ENCODE measurements at places on chromosomes 6 and 20.

GRCh38 chr6:14943116-14943515 lies 302.8 kb upstream of the JARID2 start:
- no peak for DNase-seq

DNA sequence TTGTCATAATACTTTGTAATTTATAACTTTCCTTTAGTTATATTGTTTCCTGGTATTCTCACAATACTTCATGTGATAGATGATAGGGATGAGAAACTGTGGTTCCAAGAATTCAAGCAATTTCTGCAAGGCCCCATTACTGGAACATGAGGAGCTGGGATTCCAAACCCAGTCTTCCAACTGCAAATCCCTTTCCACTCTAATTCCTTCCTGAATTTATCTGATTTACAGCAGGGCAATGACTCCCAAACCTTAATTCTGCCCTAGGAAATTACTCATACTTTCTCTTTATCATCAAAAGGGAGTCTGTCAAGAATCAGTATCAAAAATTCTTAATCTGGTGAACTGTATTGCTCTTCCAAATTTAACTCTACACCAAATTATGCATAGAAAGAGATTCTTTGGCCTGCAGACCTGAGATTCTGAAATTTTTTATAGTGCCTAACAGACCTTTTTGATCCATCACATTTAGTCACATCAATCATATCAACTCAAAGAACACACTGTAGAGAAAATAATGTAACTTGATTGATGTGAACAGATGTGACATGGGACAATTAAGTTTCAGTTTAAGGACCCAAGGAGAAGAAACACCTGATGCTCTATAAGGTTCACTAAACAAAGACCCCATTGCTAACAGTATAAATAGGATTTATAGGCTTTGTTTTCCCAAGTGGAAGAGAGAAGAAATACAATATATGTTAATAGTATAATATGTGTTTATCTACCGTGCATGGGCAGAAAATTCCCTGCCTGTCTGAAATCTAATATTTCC lies 41.5 kb upstream of the GJA1 start:
- DNase-seq, result no peak

DNA sequence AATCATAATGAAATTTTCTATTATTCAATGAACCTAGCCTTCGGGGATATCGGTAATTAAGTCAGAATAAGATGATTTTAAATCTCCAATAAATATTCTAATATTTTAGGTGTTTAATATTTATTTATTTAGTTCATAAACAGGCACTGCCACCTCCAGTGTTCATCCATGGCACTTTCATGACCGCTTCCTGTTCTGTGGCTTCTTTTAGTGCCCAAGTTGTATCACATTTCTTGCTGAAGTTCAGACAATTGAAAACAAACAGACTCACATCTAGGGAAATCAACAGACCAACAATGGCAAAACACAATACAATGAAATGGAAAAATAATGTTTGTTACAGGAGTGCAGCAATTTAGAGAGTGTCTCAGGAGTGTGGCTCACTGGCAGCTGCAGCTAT lies 26.0 kb downstream of the HDDC2 start:
- no peak for DNase-seq

DNA sequence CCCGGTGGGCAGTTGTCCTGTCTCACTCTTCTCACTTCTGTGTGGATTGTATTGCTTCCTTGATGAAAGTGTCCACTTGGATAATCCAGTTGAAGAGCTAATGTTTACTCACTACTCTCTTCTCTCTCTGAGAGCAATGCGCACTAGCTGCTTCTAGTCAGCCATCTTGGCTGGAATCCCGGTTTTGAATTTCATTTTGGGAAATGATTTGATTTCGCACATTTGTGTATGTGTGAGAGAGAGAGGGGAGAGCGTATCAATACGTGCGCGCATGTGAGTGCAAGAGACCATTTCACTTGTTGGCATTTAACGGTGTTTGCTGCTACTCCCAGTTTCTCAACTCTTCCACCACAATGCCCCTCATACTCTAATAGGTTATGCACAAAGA lies 67.8 kb downstream of the KLHL32 start:
- no peak for DNase-seq

DNA sequence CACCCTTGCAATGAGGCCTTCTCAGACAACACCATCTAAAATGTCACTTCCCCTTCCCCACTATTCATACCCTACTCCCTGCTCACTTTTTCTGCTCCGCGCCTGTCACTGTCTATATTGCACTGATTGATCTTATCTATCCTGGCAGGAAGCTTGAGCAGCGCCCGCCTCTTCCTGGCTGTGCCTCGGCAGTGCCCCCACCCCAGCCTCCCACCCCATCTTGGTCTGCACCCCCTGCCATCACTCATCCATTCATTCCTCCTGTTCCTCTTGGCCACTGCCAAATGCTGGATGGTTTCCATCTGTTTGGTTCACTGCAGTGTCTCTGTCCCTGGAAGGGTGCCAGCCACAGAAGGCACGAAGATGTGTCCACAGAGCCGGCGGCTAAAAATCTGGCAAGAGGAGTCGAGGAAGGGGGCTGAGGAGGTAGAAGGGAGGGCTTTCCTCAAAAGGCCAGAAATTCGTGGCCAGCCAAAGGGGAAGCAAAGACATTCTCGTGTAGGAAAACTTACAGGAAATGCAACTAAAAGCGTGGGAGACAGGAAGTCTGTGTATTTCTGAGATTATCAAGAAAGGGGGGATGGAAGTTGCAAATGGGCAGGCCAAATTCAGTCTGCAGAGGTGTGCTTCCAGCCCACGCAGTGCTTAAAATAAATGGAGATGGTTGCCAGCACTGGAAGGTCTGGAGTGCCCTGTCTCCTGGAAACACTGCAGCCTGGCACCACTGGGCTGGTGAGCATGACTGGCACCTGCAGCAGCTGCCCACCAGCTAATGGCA lies 27.6 kb downstream of the SYNJ2 start:
- peak; percentile 13 for DNase-seq

- no peak for DNase-seq
These were observed 4.0 kb upstream of the RIPOR3 start for GRCh38 chr20:50695135-50695872.

DNA sequence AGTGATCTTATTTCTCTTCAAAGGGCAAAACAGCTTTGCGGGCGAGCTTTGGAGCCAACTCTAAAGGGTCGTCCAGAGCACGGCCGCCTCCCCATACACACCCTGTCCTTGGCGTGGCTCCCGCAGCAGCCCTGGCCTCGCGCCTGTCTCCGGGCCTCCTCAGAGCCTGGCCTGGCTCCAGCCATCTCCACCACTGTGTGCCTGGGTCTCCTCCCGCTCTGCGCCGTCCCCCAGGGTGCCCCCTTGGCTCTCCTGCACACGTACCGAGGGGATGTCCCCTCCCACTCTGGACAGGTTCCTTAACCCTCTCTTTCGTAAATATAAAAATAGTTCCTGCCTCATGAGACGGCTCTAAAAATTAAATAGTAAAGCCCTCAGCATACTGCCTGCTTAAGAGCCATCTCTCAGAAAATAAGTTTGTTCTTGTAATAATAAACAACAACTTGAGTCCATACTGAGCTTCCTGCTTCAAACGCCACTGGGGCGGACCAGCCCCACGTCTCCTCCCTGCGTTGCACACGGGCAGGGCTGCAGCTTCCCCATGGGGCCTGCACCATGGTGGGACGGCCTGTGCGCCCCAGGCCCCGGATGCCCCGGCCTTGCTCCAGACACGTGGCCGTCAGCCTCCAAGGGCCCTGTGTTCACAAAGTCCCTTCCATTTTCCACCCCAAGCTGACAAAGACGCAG lies 226.2 kb downstream of the TTLL2 start:
- DNase-seq, result no peak

DNA sequence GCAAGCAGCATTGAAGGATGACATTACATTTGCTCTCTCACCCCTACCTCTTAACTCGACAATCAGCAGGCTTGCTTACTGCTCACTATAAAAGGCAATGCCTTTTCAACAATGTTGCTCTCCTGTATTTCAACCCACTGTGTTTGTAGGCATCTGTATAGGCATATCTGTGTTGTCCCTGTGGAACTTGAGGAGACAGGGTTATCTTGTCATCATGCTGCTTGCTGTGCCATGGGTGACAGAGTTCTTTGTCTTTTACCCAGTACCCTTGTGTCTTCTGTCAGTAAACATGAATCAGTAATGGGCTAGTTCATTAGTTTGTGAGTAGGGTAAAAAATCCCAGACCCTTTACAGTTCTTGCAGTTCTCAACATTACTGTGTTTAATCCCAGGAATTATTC lies 25.2 kb downstream of the PHF3 start:
- no peak for DNase-seq

GRCh38 chr6:125846292-125847024 lies 55.7 kb downstream of the NCOA7 start:
- DNase-seq, result no peak

DNA sequence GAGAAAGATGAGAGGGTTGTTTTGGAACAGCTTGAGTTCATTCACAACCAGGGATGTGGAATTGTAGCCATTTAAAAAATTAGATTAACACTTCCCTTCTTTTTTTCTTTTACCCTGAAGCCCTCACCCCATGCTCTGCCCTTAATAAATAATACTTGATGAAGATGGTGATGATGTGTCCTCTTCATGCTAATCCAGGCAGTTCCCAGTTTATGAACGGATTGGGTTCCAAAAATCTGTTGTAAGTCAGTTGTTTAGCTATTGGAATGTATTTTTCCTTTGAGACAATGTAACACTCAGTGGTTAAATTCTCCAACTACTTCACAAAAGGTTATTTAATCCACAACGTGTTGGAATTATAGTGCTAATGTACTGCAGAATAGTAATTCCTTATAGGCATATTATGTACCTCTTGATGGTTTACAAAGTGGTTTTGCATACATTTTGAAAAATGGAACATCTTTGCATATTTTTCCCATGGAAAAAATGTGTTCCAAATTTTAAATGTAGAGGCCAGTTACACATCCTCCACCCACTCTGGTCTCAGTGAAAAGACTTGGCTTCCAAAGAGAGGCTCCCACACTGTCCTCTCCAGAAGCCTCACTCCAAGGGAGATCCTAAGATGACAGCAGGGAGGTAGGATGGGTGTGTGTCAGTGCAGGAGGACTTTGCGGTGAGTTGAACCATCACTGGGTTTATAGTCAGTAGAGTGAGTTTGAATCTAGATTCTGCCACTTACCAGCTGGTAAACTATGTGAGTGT lies 45.8 kb upstream of the CEP162 start:
- DNase-seq, result no peak

DNA sequence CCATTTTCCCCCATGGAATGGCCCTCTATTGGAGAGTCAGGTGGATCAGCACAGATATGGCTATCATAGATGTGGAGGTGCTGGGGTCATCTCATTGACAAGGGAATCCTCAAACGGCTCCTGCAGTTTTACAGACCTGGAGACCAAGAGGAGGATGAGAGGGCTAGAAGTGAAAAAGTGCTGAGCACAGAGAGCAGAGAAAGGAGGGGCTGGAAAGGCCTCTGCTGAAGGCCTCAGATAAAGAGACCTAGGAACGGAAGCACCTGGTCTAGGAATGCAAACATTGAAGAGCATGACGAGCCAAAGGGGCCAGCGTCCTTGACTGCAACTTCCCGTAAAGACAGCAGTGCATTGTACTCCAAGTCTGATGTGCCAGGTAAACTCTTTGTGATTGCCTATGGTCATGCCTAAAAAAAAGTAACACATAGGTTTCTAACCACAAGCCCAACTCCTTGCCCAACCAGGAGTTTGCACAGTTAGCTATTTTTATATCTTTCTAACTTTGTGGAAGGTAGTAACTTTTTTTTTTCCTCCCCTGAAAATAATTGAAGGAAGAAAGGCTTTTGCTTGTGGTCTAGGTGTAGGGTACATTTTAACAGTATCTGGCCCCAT lies 15.2 kb downstream of the RSPH4A start:
- no peak for DNase-seq

GRCh38 chr6:111949546-111949945 lies 76.3 kb upstream of the FYN start:
- DNase-seq, result no peak

GRCh38 chr6:140440223-140440835 lies 1065.9 kb upstream of the CITED2 start:
- DNase-seq, result no peak

DNA sequence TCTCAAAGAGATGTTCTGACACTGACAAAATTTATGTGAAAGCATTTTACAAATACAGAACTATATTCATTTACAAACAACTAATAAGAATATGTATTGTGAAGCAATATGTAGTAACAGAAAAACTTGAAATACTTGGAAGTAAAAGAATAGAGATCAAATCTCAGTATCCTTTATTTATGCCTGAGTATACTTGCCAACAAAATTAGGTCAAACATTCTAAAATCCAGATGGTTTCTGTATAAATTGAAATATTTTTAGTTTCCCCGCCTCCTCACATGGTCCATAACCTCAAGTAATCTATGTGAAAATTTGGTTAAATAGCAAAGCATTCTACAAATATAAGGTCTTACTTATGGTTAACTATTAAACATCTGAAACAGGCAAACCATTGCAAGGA lies 545.4 kb downstream of the EYS start:
- DNase-seq, result no peak

DNA sequence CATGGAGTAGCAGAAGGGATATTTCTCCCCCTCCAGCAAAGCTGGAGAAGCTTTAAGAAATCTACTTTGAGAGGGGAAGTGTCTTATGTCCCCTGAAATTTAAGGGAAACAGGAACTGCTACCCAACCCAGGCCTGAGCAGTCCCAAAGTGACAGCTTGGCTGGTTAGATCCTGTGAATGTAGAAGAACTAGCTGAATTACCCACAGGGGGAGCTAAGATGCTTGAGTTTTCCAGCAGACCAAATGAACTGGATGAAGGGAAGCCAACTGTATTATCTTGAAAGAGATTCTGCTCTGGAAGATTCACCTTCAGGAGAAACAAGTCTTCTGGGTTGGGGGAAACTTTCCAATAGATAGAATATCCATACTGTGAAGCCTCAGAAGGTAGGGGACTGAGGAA lies 303.3 kb upstream of the MMS22L start:
- DNase-seq, result no peak

DNA sequence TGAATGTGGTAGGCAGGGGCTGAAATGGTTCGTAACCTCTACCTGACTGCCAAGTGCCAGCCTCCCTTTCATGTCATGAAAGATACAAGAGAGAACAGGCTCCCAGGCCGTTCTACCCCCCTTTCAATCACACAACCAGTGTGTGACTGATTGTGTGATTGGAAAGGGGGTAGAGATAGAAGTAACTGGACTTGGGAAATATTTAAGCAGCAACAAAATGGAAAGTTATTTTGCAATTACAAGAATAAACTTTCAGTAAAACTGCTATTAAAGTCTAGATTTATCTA lies 20.8 kb downstream of the CYP24A1 start:
- DNase-seq, result no peak

- no peak for DNase-seq
These were observed 127.0 kb downstream of the TBC1D7 start for GRCh38 chr6:13201336-13201735.

GRCh38 chr6:34385793-34386195 lies 6.7 kb downstream of the NUDT3 start:
- no peak for DNase-seq

DNA sequence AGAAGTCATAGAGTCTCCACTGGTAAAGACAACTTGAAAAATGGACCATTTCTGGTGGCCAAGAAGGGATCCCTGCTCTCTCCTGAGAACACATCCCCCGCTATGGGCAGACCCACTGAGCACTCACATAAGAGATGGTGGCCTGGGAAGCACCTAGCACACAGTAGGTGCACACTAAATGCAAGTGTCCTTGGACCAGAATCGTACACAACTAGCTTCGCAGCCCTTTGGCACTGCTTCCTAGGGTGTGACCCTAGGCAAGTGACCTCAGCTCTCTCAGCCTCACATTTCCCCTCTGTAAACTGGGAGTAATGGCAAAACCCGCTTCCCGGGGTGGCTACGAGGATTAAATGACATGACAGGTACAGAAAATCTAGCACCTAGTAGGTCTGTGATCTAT lies 35.1 kb downstream of the KCNB1 start:
- DNase-seq, result no peak

GRCh38 chr6:161508341-161508740 lies 234.5 kb upstream of the AGPAT4 start:
- DNase-seq, result no peak

GRCh38 chr6:64170316-64170715 lies 534.7 kb downstream of the PHF3 start:
- DNase-seq, result no peak

All from AML-193 (cell line).